ENCODE measurements at places on chromosomes 12 and 14.

DNA sequence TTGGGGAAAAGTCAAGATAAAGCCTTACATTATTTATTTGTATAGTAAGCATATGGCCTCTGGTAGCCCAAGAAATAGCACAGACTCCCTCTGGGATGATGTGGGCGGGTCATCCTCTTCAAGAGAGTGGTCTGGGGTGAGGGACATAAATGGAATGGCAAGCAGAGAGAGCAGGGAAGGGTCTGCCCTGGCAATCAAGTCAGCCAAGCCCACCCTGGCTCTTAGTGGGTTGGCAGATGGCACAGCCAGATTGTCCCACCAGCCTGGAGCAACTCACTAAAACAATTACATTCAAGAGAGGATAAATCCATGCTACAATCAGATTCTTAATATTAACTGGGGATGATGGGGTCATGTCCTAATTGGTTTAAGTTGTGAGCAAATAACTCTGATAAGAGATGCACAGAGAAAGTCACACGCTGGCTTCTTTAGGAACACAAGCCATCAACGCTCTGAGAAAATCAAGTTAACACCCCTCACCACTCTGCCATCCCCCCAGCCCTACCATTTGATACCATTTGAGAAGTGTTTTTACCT is 2.8 kb upstream of the PELI2 start:
- no peak for DNase-seq

DNA sequence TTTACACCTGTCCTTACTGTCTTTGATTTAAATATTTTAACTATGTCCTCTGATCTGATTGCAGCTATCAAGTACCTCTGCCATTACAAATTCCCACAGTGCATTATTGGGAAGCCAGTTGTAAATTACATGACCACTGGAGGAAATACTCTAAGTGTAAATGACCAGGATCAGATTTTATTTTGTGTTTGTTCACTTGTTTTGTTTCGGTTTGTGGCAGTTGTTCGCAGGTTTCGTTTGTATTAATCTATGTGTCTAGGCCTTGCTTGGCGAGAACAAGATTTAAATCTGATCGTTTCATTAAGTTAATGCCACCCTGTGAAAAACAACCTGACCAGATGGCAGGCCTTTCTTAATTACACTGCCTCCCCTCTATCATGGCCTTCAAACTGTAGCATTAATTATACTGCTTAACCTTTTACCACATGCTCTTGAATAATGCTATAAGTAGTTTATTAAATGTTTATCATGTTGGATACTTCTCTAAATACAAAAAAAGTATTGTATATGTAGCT is 990.1 kb downstream of the TMTC2 start:
- DNase-seq: no peak

- DNase-seq: peak; percentile 50
These were observed at the start of gene DPY19L2 for GRCh38 chr12:63668028-63668799. Gene DPY19L2, minus strand, starts transcription at chr12:63668493. Its CDS starts 100 bp downstream, at chr12:63668393.

GRCh38 chr12:92337128-92337527 is 191.5 kb upstream of the BTG1 start:
- no peak for DNase-seq

DNA sequence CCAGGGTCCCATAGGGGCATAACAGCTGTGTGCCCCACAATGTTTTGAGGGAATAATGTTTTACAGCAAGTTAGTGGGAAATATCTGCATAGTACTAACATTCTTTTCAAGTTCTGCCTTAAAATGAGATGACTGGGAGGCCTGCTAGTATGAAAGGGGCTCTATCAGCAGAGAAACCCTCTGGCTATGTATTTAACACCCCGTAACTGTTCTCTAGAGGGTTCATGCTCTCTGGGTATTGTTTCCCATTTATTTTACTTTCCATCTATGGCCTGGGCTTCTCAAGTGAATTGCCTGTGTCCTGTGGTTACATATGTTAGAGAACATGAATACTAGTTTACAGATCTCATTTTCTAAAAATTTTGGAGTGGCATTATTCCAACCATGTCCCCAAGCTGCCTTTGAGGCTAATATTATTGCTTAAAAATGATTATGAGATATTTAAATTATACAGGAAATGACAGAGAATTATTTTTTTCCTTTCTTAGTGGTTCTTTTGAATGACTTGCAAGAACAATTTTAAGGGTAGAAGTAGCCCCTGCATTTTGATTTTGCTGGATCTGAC is 37.5 kb downstream of the GNG2 start:
- DNase-seq: no peak

DNA sequence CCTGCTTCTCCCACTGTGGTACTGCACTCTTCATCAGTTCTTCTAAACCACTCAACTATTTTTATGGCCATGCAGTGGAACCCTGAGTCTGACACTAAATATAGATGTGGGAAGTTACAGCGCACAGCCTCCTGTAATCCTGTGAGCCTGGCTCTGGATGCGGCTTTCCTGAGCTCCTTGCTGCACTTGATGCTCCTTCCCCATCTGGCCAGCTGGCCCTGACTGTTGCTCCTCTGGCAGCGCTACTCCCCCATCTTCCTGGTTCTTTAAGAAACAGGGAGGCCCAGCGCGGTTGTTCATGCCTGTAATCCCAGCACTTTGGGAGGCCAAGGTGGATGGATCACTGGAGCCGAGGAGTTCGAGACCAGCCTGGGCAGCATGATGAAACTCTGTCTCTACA is 24.6 kb downstream of the IQSEC3 start:
- DNase-seq: no peak

DNA sequence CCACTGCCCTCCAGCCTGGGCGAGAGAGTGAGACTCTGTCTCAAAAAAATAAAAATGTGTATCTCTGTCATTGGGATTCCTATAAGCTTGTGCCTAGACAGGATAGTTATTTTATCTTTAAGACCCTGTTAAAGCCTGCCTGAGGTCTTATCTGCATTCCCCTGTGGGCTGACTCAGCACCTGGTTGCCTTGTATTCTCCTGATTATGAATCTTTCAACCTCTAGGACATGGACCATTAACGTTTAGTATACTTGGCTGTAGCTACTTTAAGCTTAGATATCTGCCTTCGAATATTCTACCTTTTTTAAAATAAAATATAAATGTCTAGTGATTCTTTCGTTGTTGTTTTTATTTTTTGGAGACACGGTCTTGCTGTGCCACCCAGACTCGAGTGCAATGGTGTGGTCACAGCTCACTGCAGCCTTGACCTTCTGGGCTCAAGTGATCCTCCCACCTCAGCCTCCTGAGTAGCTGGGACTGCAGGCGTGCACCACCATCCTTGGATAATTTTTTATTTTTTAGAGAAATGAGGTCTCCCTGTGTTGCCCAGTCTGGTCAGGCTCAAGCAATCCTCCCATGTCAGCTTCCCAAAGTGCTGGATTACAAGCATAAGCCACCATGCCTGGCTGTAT is 41.3 kb downstream of the RESF1 start:
- DNase-seq: no peak

DNA sequence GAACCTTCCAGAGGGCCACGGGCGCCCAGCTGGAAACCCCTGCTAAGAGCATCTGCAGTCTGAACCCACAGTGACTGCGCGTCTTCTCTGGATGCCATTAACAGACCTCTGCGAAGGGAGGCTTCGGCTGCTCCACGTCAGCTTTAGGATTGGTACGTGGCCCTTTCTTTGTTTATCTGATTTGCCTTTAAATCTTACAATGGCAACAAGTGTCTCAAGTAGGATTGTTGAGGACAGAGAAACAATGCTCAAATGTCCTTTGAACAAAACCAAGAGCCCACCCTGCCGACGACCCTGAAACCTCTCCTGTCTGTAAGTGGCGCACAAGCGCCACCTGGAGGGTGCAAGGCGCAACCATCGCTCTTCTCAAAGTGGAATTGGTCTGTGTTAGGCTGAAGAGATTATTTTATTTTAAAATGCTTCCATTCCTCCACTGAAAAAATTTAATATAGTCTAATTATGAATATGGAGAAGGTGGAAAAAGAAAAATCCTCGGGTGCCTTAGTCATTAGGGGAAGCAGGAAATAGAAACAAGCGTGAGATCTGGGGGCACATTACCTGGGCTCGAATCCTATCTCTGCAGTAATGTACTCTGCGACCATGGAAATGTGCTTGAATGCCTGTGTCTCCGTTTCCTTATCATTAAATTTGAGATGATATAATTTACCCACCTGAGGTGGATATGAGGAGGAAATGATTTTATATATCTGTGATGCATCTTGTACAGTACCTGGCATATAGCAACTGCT is 82.6 kb upstream of the PTPRB start:
- DNase-seq: peak; percentile 11

DNA sequence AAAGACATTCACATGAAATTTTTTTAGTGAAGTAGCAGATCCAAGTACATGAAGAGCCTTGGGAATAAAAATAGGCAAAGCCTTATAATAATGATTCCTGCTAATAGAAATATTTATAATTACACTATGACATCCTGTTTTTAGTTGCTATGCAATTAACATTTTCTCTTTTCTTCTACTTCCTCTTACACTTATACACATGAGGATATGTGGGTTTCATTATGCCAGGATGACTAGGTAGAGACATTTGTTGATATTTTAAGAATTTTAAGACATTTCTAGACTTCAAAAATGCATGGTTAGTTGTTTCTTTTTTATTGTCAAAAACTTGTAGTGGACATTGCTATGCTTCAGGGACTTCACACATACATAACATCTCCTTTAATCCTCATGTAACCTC is 326.8 kb downstream of the SYT1 start:
- DNase-seq: no peak

DNA sequence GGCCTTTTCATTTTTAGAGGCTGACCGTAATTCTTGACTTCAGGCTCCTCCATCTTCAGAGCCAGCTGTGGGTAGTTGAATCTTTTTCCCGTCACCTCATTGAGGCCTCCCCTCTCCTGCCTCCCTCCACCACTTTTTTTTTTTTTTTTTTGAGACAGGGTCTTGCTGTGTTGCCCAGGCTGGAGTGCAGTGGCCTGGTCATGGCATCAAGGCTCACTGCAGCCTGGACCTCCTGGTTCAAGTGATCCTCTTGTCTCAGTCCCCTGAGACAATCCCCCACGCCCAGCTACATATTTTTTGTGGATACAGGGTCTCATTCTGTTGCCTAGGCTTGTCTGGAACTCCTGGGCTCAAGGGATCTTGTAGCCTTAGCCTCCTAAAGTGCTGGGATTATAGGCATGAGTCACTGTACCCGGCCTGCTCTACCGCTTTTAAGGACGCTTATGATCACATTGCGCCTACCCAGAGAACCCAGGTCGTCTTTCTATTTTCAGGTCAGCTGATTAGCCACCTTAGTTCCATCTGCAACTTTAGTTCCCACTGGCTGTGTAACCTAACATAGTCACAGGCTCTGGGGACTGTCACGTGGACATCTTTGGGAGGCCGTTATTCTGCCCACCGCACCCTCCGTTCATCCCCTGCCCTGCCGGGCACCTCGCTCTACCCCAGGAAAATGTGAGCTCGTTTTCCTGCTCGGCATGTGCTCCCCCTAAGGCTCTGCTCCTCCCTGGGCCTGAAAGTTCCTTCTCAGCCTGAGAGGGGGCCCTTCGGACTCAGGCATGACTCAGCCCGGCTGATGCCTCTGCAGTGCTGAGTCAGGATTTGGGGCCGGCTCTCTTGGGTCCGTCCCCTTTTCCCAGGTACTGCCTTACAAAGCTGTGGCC is 13.4 kb downstream of the TNFAIP2 start:
- no peak for DNase-seq

DNA sequence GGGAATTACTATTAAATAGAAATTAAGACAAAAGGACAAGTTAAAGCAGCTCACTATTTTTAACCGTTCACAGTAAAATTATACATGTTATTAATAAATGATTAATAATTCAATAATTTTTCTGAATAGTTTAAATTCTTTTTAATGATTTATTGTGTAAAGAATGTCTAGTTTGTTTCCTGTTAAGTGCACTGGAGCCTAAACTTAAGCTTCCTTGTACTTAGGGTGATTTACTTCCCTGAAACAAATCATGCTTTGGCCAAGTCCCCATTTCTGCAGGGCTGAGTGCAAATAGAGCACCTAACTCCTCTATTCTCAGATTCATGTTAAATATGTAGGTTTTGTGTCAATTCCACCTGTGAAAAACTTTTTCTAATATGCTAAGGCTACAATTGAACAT is 188.9 kb upstream of the PDZRN4 start:
- no peak for DNase-seq

DNA sequence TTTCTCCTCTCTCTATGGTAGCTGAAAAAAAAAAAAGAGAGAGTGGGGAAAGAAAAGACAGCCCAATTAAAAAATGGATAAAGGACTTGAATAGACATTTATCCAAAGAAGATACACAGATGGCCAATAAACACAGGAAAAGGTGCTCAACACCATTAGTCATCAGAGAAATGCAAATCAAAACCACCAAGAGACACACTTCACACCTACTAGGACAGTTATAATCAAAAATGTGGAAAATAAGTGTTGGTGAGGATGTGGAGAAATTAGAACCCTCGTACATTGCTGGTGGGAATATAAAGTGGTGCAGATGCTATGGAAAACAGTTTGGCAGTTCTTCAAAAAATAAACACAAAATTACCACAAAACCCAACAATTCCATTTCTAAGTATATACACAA is 172.4 kb upstream of the GRIN2B start:
- no peak for DNase-seq

DNA sequence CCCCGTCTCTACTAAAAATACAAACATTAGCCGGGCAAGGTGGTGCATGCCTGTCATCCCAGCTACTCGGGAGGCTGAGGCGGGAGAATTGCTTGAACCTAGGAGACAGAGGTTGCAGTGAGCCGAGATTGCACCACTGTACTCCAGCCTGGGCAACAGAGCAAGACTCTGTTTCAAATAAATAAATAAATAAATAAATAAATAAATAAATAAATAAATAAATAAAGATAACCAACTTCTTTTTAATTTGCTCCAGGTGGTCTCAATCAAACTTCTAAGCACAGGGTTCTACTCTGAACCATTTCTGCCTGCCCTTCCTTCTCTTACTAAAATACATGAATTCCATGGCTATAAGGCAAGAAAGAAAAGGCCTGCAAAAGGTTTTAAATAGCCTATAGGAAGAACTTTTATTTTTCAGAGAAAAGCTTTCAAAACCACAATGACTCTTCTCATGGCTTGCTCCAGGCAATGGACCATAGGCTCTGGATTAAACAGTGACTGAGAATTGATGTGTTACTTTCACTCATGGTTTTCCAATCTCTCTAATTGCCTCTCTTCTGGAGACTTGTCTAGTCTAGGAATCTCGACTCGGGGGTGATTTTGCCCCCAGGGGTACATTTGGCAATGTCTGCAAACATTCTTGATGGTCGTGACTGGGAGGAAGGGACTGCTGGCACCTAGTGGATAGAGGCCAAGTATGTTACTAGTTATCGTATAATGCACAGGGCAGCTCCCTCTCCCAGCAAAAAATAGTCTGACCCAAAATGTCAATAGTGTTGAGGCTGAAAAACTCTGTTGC is 14.4 kb downstream of the IGF1 start:
- no peak for DNase-seq
